GM12878 (cell line): ENCODE measurements at places on chromosomes 7 and 10.

DNA sequence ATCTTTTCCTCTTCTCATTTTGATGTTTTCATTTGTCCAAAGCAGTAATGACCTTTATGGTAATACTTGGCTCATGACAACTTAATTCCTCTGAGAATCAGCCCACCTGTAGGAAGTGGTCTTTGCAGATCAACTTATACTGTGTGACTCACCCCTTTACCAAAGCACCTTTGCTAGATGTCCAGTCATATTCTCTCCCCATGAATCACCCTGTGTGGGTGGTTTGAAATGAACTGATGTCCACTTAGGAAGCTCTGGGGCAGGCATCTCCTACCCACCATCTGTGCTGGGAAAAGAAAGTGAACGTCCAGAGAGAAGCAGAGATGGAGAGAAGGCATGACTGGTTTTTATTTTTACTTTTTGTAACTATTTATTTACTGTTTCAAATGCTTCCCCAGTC lies 410.3 kb downstream of the KIF20B start:
- DNase-seq, result no peak

DNA sequence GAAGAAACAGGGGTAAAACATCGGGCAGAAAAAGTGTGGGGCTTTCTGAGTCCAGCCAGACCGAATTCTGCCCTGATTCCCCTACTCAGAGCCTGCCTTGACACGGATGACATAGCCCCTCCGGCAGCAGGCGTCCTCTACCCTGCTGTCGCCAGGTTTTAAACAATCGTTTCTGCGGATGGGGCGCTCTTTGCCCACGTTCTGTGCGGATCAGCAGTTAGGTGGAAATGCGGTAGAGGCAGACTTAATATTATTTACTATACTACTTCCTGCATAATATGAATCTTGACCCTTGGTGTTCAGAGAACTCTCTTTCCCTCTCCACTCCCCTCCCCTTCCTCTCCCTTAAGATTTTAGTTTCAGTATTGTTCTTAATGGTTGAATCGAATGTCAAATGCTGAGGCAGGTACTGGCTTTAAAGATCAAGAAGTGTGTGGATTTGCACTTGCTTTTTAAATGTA lies 2.4 kb downstream of the GATA3 start:
- peak; percentile 32 for DNase-seq

DNA sequence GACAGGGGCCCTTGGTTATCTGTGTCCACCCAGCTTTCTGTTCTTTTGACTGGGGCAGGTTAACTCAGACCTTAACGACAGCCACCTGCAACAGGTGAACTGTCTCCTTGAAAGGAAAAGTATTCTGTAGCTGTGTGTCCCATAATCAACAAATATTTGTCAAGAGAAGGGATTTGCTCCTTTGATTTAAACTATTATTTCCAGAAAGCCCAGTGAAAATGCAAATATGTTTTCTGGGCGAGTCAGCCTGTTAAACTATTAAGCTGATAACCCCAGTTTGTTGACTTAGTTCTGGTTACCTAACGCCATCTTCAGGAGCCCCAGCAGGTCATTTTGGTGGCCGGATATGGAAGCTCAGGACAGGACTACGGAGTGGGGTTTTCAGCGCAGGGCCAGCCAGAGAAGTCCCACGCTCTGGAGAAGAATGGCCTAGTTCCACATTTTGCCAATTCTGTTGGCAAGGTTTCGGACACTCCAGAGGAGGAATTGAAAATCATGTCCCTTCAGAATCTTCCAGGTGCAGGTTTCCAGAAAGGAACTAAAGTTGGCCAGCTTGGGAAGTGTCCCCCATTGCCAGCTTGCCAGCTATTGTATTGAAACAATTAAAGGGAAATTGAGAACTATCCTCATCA lies 54.5 kb downstream of the ADRA2A start:
- no peak for DNase-seq

GRCh38 chr7:89232-90019 lies 102.9 kb upstream of the FAM20C start:
- no peak for DNase-seq

DNA sequence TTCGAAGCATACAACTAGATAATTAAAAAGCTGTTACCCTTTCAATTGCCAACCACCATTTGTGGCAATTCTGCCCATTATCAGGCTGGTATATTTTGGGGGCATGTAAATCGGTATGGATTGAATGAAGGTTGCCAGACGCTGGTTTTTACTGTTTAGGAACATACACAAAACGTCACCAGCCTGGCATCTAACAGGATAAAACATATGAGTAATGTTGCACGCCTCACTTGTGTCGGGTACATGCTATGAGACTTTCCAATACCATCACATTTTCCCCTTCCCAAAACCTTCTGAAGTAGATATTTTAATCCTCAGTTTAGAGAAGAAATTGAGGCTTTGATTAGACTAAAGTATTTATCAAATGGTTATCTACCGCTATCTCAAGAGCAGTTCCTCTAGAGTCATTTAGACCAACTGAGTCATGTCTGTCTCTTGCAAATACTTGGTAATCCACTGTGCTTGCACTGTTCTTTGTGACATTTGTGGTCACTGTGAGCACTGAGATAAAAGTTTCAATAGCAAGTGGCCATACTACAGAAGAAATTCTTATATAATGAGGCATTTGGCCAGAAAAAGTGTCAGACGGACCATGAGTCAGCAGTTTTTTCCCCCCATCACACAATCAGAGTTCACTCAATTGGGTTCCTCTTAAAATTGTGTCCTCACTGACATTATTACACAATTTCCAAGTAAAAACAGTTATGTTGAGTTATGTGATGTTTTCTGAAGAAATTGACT lies 498.7 kb downstream of the NXPH1 start:
- DNase-seq, result no peak

DNA sequence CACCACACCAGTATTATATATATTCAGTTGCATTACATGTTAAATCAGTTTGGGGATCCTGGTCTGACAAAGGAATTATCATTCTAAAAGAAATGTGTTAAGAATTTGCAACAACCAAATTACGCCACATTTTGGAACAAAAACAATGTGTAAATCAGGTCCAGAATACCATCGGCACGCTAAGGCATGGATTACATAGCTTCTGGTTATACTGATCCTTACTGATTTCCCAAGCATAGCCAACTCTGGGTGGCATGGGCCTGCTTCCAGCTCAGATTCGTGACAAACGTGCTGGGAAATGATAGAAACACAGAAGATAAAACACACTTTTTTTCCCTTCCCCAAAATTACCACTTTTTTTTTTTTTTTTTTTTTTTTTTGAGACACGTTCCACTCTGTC lies 660.0 kb downstream of the SORCS1 start:
- DNase-seq, result no peak

DNA sequence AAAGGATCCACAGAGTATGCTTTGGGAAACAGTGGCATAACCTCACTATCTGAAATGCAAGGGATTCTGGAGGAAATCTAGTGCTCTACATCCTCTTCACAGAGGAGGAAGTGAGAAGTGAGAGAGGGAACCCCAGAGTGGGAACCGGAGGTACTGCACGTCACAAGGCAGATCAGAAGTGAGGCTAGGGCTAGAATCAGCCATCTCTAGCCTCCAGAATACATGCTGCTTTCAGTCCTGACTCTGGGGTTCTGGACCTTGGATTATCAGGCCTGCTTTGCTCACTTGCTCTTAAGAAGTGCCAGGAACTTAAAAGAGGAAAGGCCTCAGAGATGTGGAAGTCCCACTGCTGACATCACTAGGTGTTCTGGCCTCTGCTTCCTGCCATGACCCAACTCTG lies 25.7 kb downstream of the ZNF503 start:
- DNase-seq, result peak; percentile 27

DNA sequence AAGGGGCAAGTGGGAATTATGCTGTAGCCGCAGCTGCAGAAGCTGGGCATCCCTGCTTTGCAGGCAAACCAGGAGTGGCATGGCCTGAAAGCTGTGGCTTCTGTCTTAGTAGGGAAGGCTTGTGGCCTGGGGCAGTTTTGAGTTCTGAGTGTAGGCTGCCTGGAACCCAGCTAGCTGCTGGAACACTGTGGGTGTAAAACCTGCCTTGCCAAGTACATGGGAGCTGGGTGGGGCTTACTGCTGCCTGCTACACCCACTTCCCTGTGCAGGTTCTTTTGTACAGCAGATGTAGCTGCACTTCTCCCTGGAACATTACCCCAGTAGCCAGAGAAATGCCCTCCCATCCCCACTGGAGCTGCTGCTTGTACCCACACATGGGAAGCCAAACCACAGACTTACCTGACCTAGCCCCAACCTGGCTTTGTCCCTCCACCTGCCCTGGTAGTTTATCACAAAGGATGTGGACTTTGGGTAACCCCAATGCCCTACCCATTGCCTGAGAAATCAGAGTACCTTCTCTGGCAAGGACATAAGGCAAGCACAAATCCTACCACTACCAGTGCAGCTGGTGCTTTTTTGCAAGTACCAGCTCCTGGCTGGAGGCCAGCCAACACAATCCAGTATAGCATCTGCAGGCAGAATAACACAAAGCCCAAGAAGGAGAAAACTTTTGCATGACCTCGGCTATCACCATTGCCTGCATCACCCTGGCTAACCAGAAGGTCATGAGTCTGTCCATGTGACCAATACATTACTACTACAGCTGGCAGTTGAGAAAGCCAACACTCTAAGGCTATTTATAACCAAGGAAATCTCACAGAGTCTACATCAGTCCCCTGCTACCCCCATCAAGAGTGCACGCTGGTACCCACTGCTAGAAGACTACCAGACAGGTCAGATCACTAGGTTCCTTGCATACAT lies 26.5 kb upstream of the PPP1R3A start:
- DNase-seq, result no peak

DNA sequence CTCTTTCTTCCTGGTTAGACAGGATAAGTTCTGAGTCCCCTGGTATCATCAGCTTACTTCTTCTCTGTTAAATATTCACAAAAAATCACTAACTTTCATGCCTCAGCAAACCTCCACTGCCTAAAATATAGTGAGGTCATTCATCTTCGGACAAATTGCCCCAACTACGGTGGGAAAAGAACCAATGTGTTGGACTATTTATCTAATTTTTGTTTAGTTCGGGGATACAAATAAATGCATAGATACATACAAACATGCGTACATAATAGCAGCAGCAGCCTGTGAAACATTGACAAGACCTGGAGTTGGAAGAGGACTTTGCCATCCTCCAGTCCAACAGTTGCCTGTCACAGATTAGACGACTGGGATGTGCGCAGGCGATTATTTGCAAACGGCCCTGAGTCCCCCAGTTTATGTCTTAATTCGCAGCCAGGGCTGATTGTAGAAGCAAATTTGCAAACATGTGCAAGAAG lies 51.5 kb downstream of the EGFR start:
- no peak for DNase-seq

DNA sequence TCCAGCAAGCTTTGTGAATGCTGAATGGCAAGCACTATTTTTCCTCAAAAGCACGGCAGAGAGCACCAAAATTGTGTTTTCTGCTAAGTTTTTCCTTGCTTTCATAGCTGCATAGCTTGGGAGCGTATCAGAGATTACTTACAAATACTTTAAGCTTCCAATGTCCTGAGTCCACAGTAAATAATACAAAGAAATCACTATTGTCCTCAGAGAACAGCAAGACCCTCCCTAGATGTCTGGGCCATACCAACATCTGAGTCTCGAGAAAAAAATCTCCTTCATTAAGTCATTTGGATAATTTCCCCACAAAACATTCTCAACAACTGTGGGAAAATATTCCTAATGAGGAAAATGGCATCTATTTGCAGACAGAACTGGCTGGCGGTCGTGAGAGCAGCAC lies 41.7 kb downstream of the SGMS1 start:
- no peak for DNase-seq

GRCh38 chr7:132402751-132403245 lies 173.5 kb downstream of the PLXNA4 start:
- DNase-seq, result no peak

DNA sequence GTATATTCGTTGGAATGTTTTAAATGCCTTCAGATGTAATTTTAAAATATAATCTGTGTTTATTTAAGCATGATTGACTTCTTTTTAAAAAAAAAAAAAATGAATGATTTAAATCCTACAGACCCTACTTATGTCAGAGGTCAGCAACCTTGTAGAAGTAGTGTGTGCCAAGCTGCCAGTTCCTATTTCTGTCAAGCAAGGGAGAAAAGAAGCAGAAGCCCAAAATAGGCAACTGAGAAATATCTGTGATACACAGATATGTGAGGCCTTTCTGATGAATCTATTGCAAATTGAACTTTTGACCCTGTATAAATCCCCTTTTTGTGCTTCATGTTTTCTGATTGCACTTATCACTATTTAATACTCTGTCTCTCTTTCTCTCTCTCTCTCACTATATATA lies 199.5 kb downstream of the LRRN3 start:
- DNase-seq, result no peak

GRCh38 chr10:102802920-102803534 lies 34.2 kb downstream of the CYP17A1 start:
- peak; percentile 38 for DNase-seq

- no peak for DNase-seq
These were observed 106.6 kb upstream of the INHBA start for GRCh38 chr7:41809529-41809939.

GRCh38 chr10:84478151-84478550 lies 149.8 kb downstream of the CCSER2 start:
- DNase-seq, result no peak

DNA sequence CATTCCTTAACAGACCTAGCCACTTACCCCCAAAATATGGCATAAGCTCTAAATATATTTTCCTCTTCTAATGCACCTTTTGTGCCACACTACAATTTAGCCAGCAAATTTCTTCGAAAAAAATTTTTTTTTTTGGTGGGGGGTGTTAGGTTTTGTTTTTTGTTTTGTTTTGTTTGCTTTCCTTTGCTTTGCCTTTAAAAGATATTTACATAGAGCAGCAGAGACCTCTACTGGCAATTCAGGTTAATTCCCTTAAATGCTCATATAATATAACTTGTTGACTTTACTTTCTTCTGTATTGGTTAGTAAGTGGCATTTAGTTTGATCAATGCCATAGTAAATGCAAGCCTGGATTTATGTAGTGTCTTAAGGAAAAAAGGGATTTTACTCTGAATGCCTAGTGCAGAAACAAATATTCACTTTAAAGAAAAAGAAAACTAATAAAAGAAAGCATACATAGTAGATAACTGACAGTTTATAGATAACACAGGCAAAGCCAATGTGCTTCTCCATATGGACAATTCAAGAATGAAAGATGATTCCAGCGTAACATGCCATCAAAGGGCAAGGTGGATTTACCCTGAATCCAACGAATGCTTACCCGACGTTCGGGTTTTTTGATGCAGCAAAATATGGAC lies 1250.6 kb downstream of the GATA3 start:
- DNase-seq, result no peak

DNA sequence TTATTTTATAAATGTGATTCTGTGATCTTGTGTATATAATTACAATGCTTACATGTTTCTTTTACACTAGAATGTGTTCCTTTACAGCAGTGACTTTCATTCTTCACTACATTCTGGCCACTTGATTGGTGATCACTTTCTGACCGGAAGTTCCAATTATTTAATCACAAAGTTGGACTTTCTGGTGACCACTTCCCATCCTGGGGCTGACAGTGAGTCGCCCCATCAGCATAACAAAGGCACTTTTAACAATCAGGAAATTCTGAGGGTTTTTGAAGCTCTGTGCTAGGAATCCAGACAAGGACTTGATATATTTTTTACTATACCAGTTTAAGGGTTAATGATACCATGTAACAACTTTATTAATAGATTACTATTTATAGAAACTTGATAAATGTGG lies 282.3 kb upstream of the KAT6B start:
- DNase-seq, result no peak
